Pons (tissue), 1 donor: ENCODE measurements at places on chromosomes 6 and 20.

- DNase-seq: no peak
Observed at GRCh38 chr6:169035385-169036240, 218.0 kb downstream of the THBS2 start.

DNA sequence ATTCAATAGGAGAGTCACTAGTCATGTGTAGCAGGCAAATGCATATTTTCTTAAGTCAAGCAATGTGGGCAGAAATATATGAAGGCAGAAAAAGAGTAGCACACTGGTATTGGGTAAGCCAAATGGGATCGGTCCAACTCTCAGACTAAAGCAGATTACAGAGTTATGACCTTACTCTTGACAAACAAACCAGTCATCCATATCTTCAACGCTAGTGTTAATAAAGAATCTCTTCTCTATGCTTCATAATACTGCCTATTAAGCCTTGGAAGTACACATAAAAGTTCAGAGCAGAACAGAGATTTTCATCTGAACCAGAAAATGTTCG lies 320.2 kb upstream of the JARID2 start:
- no peak for DNase-seq

DNA sequence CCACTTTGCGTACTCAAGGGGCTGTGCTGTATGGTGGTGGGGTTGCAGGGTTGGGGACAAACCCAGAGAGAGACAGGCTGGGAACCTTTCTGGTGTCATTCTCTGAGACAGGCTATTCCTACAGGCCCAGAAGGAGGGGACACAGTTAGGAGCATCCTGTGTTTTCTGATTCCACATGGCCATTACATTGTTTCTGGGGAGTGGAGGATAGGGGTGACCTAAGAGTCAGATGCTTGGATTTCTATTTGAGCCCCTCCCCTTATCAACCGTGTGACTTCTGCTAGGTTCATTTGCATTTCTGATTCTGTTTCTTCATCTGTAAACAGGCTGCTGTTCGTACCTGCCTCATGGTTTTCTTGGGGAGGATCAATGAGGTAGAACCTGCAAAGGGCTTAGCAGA lies 29.4 kb upstream of the EPB41L1 start:
- no peak for DNase-seq

GRCh38 chr20:51616060-51616459 lies 73.5 kb upstream of the NFATC2 start:
- DNase-seq: no peak

- no peak for DNase-seq
Observed at GRCh38 chr6:157266274-157267101, 56.8 kb downstream of the TMEM242 start.

GRCh38 chr6:168416531-168416930 lies 24.5 kb upstream of the SMOC2 start:
- DNase-seq: no peak
